ENCODE measurements at places on chromosomes 3 and 15.

- DNase-seq: no peak
Measured at GRCh38 chr3:9032231-9032777, 69.0 kb upstream of the RAD18 start.

- no peak for DNase-seq
Measured at GRCh38 chr3:172154768-172155664, 115.6 kb downstream of the FNDC3B start.

- DNase-seq: no peak
Measured at GRCh38 chr3:154969366-154969765, 110.8 kb upstream of the MME start.

GRCh38 chr15:35118960-35119359, 33.9 kb upstream of the NANOGP8 start:
- DNase-seq: no peak

- DNase-seq: no peak
Measured at GRCh38 chr3:65901226-65901625, 137.5 kb downstream of the MAGI1 start.

GRCh38 chr3:15206662-15207576, 873 bp downstream of the CAPN7 start:
- peak; percentile 19 for DNase-seq

GRCh38 chr3:155308831-155309230, 15.3 kb upstream of the STRIT1 start:
- DNase-seq: no peak

GRCh38 chr15:98013631-98014030, 53.1 kb downstream of the ARRDC4 start:
- DNase-seq: no peak

DNA sequence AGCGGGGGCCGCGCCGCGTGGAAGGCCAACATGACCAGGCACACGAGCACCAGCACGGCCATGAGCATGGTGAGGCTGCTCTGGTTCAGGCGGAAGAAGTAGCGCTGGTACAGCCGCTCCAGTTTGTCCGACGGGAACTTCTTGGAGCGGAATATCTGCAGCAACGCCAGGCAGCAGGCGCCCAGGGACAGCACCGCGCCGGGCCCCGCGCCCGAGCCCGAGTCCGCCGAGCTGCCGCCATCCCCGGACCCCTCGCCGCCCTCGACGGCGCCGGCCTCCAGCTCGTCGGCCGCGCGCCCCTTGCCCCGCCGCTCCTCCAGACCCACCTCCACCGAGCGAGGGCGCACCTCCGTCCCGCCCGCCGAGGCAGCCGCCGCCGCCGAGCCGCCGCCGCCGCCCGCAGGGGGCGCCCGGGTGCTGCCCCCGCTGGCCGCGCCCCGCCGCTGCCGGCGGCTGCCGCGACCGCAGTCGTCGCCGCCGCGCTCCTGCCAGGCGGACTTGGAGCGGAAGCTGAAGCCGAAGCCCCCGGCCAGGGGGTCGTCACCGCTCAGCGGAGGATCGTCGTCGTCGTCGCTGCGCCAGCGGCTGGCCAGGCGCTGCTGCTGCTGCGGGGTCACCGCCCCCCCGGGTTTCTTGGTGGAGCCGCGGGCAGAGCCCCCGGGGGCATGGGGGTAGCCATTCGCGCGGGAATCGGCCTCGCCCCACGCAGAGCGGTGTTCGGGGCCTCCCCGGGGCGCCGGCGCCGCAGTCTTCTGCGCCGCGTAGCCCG, 957 bp downstream of the ADCY5 start:
- no peak for DNase-seq

DNA sequence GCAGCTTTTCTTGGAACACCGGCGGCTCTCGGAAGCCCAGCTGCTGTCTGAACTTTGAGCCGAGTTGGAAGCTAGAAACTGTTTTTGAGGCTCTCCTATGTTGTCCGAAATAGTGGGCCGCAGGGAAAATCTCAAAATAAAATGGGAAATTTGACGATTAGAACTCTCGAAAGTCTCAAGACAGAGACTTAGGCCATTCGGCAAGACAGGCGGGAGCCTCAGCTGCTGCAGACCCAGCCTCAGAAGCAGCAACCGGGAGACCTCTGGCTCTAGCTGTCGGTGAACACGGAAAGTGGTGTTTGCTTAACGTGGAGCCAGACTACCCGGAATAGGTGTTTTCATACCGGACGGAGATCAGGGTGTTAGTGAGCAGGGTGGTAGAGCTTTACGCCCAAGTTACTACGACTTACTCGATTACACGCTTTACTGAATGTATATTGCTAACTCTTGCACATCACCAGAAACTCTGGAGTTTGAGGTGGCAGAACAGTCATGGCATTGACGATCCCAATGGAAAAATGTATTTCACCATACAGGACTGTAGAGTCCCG, 357 bp upstream of the MAN2C1 start:
- DNase-seq: no peak

DNA sequence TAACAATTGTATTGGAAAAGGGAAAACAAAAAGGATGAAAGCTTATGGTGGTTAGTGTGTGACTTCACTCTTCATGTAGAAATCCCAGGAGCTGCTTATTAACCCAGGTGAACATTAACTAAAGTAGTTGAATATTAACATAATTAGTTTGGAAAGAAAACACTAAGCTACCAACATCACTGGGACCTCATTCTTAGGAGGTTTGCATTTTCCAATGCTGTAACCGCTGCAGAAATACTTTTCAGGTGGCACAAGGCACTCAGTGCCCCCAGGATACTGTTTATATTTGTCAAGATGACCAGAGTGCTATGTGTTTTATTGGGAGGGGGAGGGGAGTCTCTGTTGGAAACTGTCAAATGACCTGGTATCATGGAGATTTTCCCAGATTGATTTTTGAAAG, 25.9 kb upstream of the VILL start:
- DNase-seq: peak; percentile 57

DNA sequence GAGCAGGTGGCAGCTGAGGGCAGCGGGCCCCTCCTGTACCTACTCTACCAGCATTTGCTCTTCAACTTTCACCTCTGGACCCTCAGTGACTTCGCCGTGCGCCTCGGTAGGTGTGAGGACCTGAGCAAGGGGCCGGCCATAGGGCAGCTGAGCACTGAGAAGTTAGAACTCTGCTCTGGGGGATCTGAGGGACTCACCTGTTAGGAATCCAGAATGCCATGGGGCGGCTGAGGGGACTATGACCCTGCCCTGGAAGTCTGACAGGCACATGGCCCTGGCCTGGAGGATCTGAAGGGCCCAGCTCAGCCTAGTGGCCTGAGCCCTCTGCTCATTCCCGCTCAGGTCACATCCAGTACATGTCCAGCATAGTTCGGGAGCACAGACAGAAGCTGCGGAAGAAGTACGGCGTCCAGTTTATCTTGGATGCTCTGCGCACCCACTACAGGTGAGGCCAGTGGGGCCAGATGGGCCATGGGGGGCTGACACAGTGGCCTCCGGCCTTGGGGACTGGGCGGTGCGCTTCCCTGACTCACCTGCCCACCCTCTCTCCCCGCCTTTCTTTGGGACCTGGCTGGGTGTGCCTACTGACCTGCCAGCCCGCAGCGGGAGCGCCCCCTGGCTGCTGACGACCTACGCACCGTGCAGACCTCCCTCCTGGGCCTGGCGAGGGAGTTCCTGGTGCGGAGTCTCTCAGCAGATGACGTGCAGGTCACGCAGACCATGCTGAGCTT, 18.8 kb downstream of the NBEAL2 start:
- DNase-seq: peak; percentile 69

GRCh38 chr15:26475554-26475953, 297.3 kb downstream of the GABRB3 start:
- DNase-seq: no peak
